ENCODE measurements at places on chromosomes 2 and 18.
A peak's percentile ranks its signal among the peaks of the same experiment; 100 is the strongest.

GRCh38 chr2:189581354-189582139, 961 bp upstream of the SLC40A1 start:
- peak; percentile 1 for DNase-seq

DNA sequence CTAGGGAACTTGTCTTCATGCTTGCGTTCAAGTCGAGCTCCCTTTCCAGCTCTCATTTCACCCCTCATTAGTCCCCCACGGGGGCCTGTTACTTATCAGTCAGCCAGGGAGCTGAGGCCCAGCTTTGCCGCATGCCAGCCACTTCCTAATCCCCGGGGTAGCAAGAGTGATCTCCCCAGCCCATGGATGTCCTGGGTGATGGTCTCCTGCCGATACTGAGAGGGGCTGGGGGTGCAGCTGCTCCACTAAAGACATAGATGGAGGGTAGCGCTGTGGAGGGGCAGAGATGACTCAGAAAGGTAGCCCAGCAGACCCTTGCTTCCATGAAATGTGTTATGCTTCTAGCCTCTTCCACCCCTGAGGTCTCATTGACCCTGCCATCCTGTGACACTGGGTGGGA, 314.0 kb upstream of the EPAS1 start:
- no peak for DNase-seq

DNA sequence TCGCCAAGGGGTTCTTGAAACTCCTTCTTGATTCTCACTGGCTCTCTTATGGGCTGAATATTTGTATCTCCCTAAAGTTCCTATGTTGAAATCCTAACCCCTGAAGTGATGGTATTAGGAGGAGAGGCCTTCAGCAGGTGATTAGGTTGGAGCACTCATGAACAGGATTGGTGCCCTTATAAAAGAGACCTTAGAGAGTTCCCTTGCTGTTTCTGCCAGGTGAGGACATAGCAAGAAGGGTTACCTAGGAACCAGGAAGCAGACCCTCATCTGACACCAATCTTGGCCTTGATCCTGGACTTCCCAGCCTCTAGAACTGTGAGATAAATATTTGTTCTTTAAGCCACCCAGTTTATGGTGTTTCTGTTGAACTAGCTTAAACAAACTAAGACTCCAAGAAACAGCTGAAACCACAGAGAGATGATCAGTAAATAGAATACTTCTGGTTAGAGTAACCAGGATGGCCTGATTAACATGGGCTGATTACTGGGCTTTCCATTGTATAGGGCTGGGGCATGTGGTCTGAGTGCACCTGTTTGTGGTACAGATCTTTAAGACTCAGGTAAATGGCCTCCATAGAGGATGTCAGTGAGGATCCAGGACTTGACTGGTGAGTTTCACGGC, 7.7 kb upstream of the CDC42EP3 start:
- DNase-seq = no peak

GRCh38 chr2:212609479-212609878, 70.9 kb upstream of the ERBB4 start:
- no peak for DNase-seq

GRCh38 chr2:150127995-150128394, 359.5 kb downstream of the RND3 start:
- no peak for DNase-seq

DNA sequence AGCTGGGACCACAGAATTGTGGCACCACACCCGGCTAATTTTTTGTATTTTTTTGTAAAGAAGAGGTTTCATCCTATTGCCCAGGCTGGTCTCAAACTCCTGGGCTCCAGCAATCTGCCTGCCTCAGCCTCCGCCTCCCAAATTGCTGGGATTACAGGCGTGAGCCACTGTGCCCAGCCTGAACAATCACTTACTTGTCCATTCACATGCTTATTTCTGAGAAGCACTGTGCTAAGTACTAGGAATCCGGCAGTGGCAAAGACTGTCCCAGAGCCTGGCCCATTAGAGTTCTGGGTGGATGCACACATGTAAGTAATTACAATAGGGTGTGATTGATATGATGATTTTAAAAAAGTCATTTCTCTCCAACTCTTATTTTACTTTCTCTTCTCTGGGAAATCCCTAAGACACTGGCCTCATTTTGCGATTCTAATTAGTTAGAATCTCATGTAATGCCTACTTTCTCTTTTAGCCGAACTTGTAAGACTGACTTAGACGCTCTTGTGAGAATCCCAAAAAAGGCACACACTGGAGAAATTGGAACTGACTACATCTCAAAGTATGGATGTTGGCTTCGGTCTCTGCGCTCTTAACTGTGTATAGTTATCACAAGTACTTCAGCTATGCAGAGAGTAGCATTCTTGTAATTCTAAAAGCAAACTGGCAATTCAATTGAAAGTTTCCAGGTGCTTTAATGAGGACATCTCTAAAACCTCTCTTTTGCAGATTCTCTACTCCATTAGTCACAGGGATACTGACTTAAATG, 567.7 kb downstream of the DCC start:
- no peak for DNase-seq

DNA sequence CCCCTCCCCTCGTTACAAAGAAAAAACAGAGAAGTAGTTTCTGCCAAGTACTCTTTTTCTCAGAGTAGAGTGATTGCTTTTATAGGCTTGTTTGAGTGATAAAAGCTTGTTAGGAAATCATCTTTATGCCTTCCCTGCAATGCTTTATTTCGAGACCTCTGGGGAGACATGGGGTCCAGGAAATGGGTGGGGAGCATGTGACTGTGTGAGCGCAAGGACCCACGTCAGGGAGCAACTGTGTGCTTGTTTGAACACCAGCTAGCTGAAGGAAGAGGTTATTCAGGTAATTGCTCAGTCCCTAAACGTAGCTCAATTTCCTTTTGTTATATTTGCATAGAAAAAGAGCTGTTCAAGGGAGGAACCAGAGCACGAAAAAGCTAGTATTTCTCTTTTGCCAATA, 187.3 kb downstream of the FAM210A start:
- DNase-seq = peak; percentile 15

DNA sequence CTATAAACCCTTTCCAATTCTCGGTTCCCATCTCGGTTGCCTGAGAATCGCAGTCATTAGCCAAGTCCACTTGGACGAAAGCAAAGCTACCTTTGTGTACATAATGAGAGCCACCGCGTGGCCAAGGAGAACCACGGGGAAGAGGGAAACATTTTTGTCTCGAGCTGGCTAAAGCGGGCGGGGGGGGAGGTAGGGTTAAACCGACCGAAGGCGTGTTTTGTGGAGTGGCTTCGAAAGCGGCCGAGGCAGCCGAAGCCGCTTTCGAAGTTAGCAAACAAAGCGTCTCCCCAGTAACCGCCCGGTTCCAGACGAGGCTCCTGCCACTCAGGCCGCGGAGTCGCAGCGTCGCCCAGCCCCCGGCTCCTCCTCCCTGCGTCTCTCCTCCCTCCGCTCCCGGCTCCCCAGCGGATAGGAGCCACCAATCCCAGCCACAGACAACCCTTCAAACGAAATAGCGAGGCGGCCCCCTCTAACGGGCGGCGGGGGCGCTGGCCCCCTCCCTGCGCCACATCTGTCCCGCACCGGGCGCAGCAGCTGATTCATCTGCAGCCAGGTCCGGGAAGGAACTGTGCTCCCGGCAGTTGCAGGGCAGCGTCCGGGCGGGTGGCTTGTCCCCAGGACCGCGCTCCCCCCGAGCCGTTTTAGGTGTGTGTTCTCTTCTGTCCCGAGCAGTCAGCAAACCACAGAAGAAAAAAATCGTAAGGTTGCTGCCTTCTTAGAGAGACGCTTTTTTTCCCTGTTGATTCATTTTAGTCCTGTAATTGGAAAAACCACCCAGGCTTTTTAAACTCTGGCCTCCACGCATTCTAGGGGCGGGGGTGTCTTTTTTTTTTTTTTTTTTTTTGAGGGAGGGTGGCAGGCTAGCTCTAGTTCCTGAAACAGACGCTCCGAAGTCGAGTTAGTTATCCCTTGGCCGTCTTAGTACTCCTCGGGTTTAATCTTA, 1.8 kb upstream of the TGIF1 start:
- DNase-seq = peak; percentile 65

- DNase-seq = no peak
Measured at GRCh38 chr2:96118698-96119388, 2.5 kb upstream of the ADRA2B start.

- no peak for DNase-seq
Measured at GRCh38 chr2:120874888-120875275, 139.2 kb downstream of the GLI2 start.

DNA sequence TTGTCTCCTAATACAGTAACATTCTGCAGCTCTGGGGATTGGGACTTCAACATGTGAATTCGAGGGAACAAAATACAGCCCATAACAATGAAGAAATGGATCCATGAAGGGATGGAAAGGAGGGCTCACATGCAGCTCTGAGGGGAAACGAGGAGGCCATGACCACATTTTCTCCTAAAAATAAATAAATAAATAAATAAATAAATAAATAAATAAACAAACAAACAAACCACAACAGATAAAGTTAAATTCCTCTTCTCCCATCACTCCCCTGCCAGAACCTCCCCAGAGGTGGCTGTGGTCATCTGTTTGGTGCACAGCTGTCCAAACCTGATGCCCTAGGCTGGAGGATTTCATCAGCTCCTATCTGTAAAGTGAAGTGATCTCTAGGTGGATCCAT, 42.7 kb downstream of the MAL start:
- DNase-seq = no peak

DNA sequence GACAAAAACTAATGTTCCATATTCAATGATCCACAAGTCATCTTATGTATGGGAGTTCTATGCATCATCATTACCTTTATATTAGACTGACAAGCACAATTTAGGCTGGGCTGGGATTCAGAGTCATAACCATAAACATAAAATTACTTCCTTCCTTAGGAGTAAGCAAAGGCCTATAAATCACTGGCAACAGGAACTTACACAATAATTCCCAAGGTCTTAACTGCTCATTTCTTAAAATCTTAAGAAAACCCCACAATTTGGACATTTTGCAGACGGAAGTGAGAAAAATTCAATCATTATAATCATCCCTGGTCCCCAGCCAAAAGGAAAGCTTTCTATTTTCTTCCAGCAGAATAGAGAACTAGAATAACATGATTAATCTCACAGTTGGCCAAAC, 232.3 kb downstream of the DYM start:
- no peak for DNase-seq

DNA sequence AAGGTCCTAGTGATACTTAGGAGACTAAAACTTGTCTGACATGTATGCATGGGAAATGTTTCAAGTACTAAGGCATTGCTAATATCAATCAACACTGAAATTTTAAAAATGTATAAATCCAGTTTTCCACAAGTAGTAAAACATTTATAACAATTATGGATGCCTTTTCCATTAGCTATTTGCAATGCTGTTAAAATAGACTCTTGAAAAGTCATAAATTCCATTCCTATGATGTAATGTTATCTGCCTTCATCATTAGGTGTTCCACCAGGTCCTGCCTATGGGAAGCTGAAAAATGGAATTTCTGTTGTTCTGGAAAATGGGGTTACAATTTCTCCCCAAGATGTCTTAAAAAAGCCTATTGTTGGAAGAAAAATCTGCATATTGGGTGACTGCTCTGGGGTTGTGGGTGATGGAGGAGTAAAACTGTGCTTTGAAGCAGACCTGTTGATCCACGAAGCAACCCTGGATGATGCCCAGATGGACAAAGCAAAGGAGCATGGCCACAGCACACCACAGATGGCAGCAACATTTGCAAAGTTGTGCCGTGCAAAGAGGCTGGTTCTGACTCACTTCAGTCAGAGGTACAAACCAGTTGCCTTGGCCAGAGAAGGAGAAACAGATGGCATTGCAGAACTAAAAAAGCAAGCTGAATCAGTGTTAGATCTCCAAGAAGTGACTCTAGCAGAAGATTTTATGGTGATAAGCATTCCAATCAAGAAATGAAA, 18.7 kb downstream of the ELAC1 start:
- DNase-seq = no peak

DNA sequence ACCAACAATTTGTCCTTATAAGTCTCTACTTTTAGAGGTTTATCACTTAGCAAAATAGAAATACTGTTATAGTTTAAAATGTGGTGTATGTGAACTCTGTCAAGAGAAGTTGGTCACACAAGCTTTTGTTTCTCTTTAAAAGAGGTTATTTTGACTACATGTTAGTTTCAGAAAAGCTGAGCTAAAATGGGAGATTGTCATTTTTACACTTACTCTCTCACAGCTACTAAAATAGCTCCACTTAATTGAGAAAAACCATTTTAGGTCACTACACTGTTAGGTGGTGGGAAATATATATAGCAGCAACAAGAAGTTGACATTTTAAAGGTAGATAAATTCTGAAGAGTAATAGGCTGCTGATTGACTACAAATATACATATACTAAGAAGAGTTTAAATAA, 161.5 kb upstream of the KCNJ3 start:
- no peak for DNase-seq

DNA sequence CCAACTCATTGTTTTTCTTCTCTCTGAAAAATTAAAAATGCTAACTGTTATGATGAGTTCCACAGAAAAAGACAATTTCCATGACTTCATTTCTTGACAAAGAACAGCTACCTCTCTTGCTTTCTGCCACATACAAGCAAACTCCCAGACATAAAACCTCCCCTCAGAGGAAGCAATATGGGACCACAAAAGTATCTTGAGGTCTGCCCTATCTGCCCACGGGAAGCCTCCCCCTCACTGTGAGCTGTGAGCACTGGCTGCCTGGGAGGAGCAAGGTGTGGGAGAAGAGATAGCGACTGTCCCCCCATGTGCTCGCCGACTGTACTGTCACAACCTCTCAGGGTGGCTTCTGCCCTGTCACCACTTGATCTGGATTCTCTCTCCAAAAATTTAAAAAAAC, 69.7 kb upstream of the NRP2 start:
- peak; percentile 68 for DNase-seq

DNA sequence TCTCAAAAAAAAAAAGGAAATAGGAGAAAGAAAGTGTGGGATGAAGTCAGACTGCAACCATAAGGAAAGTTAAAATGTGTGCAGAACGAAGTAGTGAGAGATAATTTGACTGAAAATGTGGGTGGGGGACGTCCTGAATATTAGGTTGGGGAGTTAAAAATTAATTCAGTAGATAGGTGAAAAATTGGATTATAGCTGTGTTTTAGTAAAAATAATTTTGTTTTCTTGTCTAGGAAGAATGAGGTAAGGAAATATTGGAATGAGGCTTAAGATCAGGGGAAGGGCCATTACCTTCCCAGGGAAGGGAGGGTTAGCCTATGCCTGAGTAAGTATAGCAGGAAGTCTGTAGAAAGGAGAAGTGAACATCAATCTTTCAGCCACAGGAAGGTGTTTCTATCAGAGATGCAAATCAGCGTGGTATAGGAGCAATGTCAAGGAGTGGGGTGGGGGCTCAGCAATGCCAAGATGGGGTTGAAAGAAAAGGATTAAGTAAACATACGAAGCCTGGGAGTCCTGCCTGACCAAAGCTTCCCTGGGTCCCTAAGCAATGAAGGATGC, 250.9 kb downstream of the PIEZO2 start:
- DNase-seq = no peak

GRCh38 chr2:235766278-235766677, 272.4 kb downstream of the AGAP1 start:
- peak; percentile 11 for DNase-seq

- no peak for DNase-seq
Measured at GRCh38 chr18:56902653-56903052, 244.2 kb upstream of the BOD1L2 start.

GRCh38 chr18:10249270-10249669, 205.2 kb upstream of the APCDD1 start:
- no peak for DNase-seq

Data from stimulated activated CD4-positive, alpha-beta T cell treated with anti-CD3 and anti-CD28 coated beads, Interleukin-4, amount 100 ng/mL, for 4 hours (primary cell).